Stimulated activated CD8-positive, alpha-beta memory T cell treated with anti-CD3 and anti-CD28 coated beads, Interleukin-4, amount 100 ng/mL, for 1 hour (primary cell): ENCODE measurements at places on chromosomes 5 and 9.

DNA sequence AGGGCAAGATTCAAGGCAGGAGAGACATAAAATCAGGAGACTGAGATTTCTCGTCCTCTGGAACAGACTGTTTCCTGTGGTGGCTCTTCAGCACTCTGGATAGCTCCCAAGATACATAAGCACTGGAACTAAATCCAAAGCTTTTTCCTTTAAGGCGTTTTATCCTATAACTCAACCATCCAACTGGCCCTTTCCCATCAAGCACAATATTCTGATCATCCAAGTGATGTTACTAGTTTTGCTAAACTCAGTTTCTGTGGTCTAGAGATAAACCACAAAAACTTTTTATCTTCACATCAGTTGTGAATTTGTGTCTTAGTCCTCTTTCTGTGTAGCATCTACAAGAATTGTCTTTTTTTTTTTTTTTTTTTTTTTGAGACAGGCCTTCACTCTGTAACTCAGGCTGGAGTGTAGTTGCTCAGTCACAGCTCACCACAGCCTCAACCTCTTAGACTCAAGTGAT lies 299.4 kb downstream of the COX7C start:
- DNase-seq = no peak

DNA sequence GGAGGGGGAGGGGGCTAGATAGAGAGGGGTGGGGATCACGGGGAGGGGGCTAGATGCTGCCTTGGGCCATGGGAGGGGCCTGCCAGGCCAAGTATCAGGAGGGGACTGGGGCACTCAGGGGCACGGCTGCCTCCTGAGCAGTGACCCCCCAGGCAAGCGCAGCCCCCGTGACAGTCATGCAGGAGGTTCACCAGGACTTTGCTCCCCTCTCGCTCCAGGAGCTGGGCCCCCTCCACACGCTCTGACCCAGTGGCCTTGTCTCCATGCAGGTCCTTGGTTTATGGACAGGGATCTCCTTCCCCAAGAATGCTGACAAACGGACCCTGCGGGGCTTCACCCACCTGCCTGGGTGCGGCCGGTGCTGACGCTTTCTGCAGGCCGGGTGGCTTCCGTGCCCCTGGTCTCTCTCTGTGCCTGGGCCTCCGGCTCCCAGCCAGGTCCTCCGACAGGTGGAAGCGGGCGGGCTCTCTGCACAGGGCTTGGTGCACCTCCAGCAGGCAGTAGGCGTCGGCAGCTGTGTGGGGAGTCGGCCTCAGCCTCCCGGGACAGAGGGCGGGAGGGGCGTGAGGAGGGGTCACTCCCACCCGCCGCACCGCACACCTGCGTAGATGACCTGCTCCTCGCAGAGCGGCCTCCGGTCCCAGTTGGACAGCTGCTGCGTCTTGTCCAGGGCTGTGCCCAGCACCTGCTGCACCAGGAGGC lies 46.8 kb upstream of the NRARP start:
- no peak for DNase-seq

- DNase-seq = no peak
Observed at GRCh38 chr5:142959683-142960657, 189.8 kb downstream of the ARHGAP26 start.

GRCh38 chr5:56624751-56625150 lies 190.6 kb upstream of the MAP3K1 start:
- no peak for DNase-seq

DNA sequence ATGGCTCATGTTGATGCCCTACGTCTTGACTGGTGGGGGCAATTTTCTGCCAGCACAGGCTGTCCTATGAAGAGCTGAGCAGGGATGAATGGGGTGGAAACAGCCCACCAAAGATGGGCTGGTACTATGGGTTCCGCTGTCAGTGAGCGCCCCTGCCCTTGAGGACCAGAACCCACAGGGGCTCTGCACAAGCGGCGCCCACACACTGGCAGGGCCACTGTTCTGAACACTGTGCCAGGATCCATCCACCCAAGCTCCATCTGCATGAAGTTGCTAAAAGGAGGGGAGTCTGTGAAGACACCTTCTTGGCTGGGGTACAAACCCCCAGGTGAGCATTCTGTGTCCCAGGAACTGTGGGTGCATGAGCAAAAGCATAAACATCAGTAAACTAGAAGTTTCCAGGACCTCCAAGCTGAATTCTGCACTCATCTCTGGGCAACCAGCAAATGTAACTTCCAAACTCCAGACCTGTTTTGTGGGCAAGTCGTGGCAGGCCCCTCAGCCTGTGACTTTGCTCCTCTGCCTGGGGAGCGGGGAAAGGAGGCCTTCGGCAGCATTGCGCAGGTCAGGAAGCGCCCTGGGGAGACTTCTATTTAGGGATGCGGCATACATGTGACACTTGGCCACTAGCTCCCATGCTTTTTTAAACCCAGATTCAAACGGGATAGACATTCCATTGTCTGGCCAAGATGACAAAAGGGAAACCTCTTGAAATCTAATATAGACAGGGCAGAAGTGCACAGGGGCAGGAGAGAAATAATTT lies 48.9 kb downstream of the PTPN3 start:
- DNase-seq = no peak

- no peak for DNase-seq
Observed at GRCh38 chr9:4620057-4620765, 41.9 kb upstream of the PLPP6 start.

GRCh38 chr5:14593326-14594021 lies 11.9 kb downstream of the OTULINL start:
- DNase-seq = no peak

GRCh38 chr5:154273028-154273617 lies 82.6 kb downstream of the GALNT10 start:
- DNase-seq = no peak

GRCh38 chr9:100011062-100011681 lies 87.6 kb downstream of the ERP44 start:
- no peak for DNase-seq

- DNase-seq = no peak
Observed at GRCh38 chr5:14165375-14166106, 22.4 kb downstream of the TRIO start.

- DNase-seq = no peak
Observed at GRCh38 chr5:73617510-73618279, 8.3 kb upstream of the ARHGEF28 start.

GRCh38 chr9:73183917-73184861 lies 32.5 kb downstream of the ANXA1 start:
- DNase-seq = no peak

GRCh38 chr5:109483395-109483971 lies 73.7 kb upstream of the PJA2 start:
- DNase-seq = no peak

DNA sequence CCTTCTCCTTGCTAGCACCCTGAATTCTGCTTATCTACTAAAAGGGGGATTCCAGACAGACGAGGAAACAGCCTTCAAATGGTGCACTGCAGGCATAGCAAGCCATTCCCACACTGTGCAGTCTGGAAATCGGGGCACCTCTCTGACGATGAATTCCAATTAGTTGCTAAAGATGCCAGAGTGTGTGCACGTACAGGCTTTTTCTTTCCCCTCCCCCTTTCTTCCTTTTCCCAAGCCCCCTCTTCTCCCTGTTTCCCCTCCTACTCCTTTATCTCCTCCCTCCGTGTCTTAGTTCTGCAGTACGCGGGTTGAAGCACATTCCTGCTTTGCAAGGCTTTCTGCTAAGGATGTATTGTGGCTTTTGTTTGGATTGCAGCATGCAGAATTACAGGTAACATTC lies at the start of gene GPR21:
TSS of gene GPR21 (plus strand) at position 316 of the 400 bp plus-strand sequence. CDS start 900 bp downstream, outside the sequence.
- DNase-seq = no peak

GRCh38 chr9:89882930-89883361 lies 278.1 kb downstream of the GADD45G start:
- DNase-seq = no peak

DNA sequence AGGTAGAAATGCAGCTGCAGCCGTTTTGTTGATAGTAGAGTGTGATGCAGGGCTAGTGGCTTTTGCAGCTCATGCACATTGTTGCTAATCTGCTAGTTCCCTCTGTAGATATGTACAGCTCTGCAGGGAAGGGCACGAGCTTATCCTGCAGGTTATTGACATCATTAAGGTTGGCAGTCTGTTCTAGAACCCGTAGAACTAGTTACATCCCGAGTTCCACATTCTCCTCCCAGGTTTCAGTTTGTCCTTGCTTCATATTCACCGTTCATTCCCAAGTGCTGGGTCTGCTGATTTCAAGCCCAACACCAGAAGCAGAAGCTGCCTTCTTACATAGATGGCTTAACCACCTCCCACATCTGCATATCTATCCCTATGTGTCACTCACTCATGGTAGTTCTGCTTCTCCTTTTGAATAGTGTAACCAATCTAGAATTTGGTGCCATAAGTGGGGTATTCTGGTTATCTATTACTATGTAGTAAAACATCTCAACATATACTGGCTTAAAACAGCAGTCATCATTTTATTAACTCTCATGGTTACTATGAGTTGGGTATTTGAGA lies 38.1 kb downstream of the CRHBP start:
- no peak for DNase-seq

GRCh38 chr5:87002485-87002884 lies 265.2 kb upstream of the RASA1 start:
- no peak for DNase-seq

DNA sequence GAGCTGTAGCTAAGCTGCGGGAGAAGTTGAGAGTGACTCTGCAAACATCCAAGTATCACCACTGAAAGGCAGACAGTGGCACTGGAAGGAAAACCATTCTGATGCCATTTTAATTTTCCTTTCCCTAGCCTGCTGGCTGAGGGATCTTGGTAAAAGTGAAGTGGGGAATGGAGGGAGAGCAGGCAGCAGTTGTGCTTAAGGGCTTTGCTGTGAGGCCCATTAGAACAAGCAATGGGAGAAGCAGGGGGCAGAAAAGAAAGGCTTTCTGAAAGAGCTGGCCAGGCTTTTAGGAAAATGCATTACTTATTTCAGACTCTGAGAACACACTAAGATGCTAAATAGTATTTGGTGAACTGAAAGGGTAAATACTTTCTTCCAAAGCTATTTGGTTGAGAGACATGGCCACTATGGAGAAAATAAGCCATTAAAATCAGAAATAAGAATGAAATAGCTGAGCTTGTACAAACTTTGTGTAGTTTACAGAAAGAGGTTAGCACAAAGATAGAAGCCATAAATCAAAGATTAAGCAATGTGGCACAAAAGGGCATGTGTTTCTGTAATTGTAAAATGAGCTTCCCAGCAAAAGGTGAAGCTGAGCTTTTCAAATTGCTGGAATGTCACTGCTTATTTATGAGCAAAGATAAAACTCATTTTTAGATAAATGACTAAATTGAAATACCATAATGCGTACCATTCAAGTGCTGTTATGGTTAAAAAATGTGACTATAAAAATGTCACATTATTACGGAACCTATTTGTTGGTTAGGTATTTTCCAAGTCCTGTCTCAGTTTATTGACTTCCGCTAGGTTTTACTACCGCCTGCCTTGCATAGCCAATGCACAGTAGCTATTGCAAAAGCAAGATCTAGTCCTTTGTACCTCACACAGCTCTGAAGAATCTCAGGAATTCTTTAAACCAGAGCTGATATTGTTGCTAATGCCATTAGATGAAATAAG lies 20.8 kb downstream of the SNCAIP start:
- no peak for DNase-seq

GRCh38 chr5:120164986-120165385 lies 299.1 kb upstream of the PRR16 start:
- DNase-seq = no peak

GRCh38 chr9:136451221-136451877 lies 11.7 kb upstream of the INPP5E start:
- no peak for DNase-seq

GRCh38 chr9:83988411-83988810 lies 7.8 kb downstream of the RMI1 start:
- no peak for DNase-seq

GRCh38 chr9:96136992-96137670 lies 164.8 kb downstream of the HSD17B3 start:
- no peak for DNase-seq

GRCh38 chr5:165139721-165140120 lies 1634.3 kb downstream of the MAT2B start:
- no peak for DNase-seq

DNA sequence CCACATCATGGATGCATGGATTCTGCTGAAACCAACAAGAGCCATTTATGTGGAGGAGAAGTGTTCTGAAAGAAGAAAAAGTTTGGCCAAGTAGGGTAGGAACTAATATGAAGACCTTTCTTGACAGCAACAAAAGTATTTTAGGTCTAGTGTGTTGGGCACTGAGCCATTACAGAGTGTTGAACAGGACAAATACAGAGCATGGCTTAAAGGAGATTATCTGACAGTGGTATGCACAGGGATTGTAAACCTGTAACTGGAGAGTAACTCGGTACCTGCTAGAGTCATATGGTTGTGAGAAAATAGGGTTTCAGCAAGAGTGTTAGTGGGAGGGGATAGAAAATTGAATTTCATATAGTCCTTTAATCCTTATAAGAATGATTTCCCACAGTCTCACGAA lies 513.2 kb upstream of the WWC1 start:
- DNase-seq = no peak

GRCh38 chr9:20112205-20112783 lies 323.5 kb upstream of the SLC24A2 start:
- DNase-seq = no peak

- no peak for DNase-seq
Observed at GRCh38 chr9:119951591-119951990, 582.4 kb upstream of the BRINP1 start.

DNA sequence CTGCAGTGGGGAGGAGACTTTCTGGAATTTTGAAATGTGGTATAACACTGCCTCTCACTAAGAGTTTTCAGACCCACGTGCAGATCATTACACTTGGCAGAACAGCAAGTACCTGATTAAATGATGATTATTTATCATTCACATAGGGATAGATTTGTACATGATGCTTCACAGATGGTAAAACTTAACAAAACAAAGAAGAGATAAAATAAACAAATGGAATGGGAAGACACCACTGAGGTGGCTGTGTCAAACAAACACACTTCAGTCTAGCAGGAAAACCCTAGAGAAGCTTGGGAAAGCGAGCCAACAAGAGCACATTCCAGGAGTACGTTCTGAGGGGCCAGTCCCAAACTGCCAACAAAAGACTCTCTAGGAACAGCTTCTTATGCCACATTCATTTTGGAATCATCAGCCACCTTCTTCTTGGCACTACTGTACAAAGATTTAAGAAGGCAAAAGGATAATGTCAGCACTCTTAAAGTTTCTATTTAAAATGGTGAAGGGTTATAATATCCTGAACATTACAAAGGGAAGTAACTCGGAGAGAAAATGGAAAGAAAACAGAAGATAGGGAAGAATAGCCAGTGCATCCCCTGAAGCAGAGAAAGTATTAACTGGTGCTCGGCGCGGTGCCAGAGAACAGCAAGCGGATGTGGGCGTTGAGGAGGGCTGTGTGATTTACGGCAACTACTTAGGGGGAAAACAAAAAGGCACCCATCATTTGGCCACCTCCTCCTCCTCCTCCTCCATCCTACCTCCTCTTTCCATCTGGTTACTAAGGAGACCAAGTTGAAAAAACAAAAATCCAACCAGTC lies 1.6 kb downstream of the MED27 start:
- no peak for DNase-seq

- DNase-seq = no peak
Observed at GRCh38 chr5:81782811-81783210, 31.9 kb upstream of the SSBP2 start.

DNA sequence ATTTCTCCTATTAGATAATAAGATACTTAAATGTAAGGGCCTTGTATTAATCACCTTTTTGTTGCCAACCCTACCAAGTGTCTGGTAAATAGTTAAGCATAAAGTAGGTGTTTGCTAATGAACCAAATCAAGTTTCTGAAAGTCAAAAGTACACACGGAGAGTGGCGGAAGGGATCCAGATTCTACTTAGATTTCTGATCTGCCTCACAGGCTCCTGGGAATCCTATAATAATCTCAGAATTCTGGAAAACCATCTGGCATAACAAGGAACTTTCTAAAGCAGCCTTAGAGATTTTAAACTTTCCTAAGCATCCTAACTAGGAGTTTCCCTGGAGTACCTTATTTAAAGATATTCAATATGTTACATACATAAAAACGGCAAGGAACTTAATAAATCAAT lies 363.2 kb upstream of the SMC2 start:
- DNase-seq = no peak
